ENCODE measurements at places on chromosomes 13 and 19.

GRCh38 chr13:95234242-95234641 lies 67.0 kb downstream of the ABCC4 start:
- DNase-seq: no peak

DNA sequence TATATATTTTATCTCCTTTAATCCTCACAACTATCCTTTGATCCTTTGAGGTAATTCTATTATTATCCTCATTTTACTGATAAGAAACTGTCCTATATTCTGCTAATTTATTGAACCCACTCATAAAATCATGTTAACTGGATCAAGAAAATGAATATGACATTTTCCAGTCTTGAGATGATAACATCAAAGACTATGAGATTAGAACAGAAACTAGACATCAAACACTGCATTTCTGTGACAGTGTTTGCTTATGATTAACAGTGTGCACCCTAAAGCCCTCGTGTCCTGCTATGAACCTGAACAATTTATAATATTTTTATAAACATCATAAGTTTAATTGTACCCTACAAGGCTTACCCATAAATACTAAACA lies 96.3 kb downstream of the TBC1D4 start:
- no peak for DNase-seq

DNA sequence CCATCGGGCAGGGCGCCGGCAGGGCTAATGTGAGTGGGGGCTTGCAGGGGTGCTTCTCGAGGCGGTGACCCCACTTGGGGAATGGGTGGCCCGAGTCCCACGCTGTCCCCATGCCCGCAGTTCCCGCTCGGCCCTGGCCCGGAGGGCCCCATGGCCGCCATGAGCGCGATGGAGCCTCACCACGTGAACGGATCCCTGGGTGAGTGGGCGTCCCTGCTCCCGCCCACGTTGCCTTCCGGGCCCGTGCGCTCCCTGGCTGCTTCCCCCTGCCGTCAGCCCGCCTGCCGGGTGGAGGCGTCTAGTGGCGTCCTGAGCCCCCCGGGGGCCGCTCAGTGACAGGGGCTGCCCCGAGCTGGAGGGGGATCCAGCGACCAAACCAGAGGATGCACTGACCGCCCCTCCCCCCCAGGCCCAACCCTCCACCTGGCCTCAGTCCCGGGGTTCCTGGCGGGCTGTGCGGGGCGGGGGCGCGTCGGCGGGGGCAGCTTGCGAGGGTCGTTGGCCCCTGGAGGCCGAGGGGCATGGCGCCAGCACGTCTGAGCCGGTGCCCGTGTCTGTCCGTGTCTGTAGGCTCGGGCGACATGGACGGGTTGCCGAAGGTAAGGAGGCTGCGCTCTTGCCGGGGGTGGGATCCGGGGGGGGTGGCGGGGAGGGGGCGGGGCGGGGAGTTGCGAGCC lies 4.8 kb downstream of the ISYNA1 start:
- no peak for DNase-seq

DNA sequence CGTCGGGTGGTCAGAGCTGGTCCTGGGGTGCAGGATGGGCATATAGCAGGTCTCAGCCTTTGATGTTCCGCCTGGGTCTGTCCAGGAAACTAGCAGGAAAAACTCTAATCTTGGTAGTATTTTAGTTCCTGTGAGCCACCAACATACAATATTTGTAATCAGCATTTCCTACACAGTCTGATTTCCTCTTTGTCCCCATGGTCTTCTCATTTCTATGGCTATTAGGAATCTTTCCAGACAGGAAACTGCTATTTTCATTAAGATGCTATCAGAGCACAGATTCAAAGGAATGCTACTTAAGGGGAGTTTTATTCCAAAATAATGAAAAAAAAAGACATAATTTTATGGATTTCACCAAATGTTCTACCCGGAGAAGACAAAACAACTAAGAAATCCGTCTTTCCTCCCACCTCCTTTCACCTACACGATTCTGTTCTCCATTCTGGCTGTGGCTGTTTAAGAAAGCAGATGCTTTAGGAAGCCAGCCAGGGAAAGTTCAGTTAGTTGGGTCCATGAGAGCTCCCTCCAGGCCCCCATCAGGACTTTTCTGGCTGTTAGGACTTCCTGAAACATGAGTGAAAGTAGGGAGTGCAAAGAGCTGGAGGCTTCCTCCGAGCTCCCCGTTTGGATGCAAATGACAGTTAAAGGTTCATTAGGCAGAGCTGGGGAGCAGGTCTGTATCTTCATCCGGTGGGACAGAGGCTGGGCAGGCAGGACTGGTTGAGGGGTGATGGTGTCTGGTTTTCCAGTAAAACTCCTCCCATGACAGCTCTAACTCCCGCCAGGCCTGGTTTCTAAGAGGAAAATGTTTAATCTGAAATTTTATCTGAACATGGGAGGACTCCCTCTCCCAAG lies 36.3 kb downstream of the SHISA2 start:
- no peak for DNase-seq

DNA sequence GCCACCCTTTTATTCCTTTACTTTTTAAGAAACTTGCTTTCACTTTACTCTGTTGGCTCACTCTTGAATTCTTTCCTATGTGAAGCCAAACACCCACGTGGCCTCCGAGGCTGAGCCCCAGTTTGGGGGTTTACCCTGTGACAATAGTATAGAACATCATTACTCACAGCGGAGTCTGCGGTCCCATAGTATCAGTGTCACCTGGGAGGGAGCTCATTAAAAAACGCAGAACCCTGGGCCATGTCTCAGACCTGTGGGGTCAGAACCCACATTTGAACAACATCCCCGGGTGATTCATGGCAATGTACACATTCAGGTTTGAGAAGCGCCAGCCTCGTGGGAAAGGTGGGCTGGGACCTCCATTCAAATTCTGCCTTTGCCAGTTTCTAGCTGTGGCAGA lies 36.0 kb upstream of the UBL3 start:
- DNase-seq: no peak

GRCh38 chr13:59099182-59099974 lies 1064.3 kb downstream of the DIAPH3 start:
- DNase-seq: no peak
